ENCODE measurements at places on chromosomes 5 and 9.

DNA sequence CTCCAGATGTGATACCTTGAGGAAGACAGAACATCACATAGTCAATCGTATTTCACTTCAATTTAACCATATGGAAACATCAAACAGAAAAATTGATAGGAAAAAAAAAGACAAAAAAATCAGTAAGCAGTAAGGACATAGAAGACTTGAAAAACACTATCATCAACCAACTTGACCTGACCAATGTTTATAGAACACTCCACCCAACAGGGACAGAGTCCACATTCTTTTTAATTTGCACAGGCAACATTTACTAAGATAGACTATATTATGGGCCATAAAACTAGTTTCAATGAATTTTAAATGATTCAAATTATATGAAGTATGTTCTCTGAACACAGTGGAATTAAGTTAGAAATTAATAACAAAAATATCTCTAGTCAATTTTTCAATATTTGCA is 20.8 kb upstream of the MACIR start:
- DNase-seq, result no peak

GRCh38 chr9:98968601-98969337 is 25.1 kb downstream of the COL15A1 start:
- DNase-seq, result no peak

GRCh38 chr9:4668604-4669003 is 2.3 kb upstream of the SPATA6L start:
- no peak for DNase-seq

DNA sequence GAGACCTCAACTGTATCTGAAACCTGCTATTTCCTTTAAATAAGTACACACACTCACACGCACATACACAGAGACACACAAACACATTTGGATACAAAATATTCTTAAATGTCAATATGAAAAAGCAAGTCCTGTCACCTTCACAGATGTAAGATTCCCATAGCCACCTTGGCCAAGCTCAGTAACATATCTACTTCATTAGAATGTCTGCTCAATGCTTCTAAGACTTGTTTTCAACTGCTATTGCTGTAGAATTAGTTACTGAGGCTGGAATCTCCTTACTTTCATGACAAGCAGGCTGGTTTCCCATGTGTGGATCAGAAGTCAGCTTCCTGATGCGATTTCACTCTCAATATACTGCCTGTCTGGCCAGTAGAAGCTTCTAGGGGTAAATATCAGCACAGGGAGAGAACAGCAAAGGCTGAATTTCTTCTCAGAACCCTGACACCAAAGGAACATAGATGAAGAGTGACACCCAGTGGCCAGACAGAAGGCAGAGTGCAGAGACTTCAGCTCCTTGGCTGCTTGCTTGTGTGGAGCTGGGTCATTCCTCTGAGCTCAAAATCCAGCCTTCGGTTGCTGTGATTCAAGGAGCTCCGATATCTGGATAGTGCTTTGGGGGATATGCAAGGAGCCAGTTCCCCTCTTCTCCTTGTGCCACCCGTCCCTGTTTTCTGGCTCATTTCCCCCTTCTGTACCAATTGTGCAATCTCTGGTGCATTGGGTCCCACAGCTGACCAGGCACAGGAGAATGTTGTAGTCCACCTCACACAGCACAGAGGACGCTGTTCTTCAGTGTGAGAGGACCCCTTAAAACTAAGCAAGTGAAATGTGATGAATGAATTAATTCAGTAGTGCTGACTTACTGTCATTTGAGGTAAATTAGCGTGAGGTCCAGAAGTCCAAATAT is 26.6 kb upstream of the ABLIM3 start:
- peak; percentile 21 for DNase-seq

- DNase-seq, result no peak
Observed at GRCh38 chr5:9156282-9156681, 389.6 kb downstream of the SEMA5A start.

DNA sequence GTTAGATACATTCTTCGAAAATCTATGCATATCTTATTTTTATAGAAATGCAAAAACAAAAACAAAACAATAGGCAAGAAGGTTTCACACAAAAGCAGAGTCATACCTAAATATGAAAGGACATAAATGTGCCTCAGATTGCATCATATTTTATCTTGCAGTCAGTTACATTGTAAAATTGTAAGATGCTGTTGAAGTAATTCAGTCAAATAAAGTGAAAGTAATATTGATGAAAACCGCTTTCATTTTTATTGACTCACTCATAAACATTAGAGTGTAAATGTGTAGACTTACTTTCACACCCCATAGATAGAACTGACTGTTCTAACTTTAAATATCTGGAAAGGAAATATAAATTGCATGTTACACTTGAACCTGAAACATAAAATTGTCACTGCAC is 931.5 kb upstream of the NUDT12 start:
- no peak for DNase-seq

GRCh38 chr5:144205141-144205551 is 34.5 kb downstream of the KCTD16 start:
- DNase-seq, result no peak

DNA sequence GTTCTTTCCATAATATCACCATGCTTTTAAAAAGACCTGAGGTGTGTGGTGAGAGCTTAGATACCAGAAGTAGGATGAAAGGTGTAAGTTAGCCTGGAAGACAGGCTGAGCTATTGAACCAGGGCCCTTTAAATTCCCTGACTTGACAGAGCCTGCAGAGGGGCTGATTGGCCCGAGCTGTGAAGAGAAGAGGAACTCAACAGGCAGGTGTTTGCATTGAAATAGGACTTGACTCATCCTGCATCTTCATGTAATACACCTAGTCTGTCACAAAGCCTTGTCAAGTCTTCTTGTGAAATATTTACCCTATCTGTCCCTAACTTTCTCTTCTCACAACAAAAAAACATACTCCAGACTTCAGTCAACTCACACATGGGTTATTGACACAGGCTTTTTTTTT is 16.6 kb upstream of the ANP32B start:
- no peak for DNase-seq

DNA sequence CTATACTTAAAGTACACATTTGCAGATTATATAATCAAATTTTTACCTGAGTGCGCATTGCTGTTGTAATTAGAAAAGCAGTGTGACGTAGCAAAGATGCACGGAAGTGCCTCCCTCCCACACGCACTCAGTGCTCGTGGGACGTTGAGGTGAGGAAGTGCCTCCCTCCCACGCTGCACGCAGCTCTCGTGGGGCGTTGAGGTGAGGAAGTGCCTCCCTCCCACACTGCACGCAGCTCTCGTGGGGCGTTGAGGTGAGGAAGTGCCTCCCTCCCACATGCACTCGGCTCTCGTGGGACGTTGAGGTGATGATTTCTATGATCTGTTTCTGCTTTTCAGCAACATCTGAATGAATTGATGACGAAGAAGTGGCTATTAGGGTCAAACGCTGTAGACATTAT is 21.0 kb downstream of the EXOC3 start:
- peak; percentile 83 for DNase-seq

GRCh38 chr5:145680767-145681166 is 154.4 kb downstream of the PRELID2 start:
- DNase-seq, result no peak

GRCh38 chr5:171913987-171914273 is 92.5 kb downstream of the FBXW11 start:
- no peak for DNase-seq

DNA sequence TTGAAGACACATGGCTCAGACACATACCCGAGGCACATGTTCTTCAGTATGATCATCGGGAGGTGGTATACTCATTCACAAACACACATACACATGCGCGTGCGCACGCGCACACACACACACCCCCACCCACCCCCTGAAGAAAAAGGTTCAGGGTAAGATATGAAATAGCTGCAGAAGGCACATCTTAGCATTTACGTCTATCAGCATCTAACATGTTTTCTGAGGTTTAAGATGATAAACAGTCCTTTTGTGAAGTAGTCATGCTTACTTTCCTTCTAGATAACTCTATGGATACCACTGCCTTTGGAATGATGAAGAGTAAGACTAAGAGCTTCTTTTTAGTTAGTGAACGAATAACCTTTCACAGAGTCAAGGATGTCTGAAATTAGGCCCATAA is 105.1 kb upstream of the GNA14 start:
- DNase-seq, result no peak

GRCh38 chr5:59543821-59544442 is 349.6 kb downstream of the PDE4D start:
- DNase-seq, result no peak

DNA sequence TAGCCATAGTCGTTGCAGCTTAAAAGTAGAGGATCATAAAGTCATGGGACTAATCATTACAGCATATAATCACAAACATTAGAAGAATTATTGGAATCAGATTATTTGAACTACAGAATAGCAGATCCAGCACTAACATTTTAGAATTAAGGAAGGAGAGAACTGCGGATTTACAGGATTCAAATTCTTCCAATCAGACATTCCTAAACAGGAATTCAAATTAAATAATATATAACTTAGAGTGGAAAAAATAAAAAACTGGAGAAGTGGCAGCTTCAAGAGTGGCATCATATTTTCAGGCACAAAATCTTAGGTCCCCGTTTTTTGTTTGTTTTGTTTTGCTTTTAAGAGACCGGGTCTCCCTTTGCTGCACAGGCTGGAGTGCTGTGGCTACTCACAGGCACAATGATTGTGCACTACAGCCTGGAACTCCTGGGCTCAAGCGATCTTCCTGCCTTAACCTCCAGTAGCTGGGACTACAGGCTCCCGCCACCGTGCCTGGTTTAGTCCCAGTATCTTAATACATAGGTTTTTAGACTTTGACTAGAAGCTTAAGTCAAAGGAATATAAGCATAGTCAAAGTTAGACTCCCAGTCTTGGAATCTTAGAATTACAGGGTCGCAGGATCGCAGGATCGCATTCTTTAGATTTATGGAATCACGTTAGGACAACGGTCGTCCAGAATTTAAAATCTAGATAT is 2.1 kb upstream of the FOXE1 start:
- no peak for DNase-seq

DNA sequence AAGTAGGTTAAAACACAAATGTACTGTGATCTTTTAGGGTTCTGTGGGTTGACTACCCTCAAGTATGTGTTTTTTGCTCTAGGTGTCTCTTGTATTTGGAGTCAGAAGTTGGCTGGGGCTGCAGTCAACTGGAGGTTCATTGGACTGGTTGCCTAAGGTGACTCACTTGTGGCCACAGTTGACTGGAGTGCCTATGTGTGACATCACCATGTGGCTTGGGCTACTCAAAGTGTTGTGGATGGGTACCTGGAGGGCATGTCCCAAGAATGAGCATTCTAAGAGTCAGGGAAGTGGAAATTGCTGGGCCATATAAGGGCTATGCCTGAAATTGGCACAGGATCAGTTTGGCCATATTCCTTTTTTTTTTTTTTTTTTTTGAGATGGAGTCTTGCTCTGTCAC is 27.4 kb downstream of the SNX30 start:
- no peak for DNase-seq

DNA sequence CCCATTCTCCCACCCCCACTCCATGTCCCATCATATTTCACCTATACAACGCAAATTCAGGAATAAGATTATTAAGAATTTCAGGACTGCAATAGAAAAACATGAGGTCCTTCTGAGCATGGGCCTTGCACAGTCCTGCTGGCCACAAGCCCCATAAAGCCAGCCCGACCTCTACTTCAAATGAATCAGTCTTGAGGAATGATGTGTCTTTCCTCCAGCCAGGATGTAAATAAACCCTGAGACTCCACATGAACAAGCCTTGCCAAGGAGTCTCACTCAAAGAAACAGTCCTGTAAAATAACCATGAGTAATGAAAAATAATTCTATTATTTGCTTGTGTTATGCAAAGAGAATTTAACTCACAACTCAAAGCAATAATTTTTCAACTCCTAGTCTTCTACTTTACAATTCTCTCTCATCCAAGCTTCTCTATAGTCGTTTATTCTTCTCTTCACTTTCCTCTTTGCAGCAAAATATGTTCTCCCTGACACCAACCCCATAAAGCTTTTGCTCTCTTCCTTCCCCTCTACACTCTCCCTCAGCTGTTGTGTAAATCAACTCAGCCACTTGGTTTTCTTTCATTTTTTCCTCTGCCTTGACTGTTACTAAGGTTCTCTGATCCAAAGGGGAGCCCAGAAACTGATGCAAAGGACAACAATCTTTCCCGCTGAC is 140.1 kb upstream of the MOCS2 start:
- DNase-seq, result no peak
